NCI-H1436 treated with DMSO at 0.1 percent for 48 hours (cell line): ENCODE measurements at places on chromosomes 2 and 18.

DNA sequence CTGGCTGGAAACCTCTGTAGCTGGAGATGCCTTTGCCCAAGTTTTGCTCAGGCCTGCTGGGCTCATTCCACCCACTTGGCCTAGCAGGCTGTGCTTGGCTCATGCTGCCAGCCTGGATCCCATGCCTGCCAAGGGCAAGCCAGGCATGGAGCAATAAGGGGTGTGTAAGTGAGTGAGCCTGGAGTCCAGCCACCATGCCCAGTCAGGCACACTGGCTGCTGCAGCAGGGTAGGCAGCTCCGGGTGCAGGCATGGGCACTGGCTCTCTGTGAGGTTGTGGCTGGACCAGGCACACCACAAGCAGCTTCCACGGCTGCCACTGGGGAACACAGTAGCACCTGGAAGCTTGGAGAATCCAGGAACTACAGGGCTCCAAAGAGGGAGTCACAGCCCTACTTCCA lies 147.7 kb upstream of the HS6ST1 start:
- no peak for DNase-seq

DNA sequence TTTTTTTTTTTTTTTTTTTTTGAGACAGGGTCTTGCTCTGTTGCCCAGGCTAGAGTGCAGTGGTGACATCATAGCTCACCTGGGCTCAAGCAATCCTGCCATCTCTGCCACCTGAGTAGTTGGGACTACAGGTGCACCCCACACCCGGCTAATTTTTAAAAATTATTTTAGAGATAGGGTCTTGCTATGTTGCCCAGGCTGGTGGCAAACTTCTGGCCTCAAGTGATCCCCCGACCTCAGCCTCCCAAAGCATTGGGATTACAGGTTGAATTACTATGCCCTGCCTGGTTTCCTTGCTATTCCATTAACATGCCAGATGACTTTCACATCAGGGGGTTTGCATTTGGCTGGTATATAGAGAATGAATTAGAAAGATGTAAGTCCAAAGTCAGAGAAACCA lies 253.2 kb downstream of the CAMKMT start:
- no peak for DNase-seq

DNA sequence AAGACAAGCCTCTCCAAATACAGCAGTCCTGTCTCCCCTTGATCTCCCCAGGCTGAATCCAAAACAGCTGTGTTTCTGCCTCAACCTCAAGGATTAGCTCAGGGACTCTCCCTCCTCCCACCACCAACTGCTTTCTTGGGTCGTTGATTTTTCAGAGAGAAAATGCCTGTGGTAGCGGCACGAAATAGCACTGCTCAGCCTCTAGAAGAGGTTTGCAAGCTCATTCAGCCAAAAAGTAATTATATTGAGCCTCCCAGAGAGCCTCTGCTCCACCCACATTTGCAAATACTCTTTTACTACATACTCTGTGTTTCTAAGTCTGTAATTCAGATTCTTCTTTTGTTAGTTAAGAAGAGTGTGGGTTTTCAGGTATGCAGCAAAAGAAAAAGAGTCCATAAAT lies 396.4 kb upstream of the TNP1 start:
- no peak for DNase-seq

GRCh38 chr2:202945-203344 lies 60.9 kb downstream of the SH3YL1 start:
- no peak for DNase-seq

DNA sequence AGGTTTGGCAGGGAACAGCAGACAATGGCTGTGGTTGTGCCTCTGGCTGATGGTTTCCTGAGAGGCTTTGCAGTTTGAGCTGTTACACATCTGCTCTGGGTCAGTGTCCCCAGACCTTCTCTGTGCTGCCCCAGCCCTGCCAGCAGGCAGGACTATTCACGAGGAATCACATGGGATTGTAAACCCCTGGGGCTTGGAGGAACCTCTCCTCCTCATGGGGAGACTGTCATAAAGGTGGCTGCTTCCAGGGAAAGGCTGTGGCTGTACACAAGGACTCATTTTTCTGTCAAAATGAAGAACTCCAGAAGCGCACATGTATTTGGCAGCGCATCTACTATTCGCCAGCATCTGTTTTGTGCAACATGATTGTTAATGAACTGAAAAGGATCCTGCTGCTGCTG lies 142.6 kb upstream of the CYP1B1 start:
- no peak for DNase-seq

DNA sequence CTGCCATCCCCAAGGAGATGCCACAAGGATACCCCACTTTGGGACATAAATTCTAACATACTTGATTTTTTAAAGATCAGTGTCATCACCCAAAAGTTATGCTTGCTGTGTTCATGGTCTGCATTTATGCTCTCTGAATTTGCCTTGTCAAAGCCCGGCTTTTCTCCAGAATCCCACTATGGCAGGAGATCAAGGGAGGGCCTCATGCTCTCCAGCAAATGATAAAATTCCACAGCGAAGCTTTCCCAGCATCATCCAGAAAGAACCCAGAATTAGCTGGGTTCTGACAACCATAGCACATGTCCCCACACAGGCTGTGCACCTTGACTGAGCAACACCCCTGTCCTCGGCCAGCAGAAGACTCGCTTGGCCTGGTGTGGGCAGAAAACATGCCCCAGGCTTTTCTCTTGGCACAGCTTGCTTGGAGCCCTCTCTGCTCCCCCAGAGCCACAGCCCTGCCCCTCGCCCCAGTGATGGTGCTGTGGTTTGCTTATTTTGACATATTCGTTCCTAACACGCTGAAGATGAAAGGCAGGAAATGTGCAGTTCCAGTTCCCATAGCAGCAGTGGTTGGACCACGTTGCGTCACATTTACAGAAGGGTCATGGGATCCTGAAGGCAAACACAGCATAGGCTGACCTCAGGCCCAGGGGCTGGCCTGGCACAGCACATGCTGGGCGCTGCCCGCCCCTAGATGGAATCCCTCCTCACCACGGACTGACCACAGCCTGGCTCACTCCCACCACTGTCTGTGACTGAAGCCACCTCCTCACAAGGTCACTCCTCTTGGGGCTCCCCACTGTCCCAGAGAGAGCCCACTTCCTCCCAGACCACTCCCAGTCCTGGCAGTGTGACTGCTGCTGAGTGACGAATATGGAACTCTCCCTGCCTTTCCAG lies 14.1 kb upstream of the CHRNA1 start:
- no peak for DNase-seq

DNA sequence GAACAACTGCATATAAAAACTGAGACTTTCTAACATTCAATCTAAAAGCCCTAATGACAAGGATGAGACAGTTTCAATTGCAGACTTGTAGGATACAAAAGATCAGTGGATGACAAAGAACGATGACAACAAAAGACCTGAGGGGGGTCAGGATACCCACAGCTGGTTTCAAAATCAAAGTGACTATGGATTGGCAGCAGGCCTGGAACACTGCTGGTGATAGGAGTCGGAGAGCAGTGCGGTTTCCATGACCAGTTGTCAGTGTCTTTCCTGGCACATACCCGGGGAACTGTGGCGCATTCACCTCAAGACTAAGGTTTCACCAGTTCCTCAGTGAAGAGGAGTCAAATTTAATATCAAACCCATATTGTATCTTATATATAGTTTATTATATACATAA lies 42.0 kb downstream of the EHD3 start:
- no peak for DNase-seq

- no peak for DNase-seq
Measured at GRCh38 chr2:17813742-17814473, 2.4 kb upstream of the MSGN1 start.

DNA sequence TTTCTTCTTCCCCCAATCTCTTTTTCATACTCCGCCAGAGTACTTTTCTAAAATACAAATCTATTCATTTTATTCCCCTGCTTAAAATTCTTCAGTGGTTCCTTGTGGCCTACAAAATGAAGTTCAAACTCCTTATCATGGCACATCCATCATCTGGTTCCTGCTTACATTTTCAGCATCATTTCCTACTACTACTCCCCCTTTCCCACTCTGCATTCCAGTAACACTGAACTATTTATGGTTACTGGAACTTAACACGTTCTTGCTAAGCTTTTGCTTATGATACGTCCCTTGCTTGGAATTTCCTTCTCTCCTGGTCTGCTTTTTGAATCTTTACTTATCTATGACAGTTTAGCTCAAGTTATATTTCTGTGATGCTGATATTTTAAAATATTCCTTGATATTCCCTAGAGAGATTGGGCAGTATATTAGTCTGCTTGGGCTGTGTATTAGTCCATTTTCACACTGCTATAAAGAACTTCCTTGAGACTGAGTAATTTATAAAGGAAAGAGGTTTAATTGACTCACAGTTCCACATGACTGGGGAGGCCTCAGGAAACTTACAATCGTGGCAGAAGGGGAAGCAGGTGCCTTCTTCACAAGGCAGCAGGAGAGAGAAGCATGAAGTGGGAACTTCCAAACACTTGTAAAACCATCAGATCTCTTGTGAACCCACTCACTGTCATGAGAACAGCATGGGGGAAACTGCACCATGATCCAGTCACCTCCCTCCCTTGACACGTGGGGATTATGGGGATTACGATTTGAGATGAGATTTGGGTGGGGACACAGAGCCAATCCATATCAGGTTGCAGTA lies 53.2 kb downstream of the BMPR2 start:
- DNase-seq: no peak

GRCh38 chr18:47471784-47472183 lies 220.3 kb upstream of the SKOR2 start:
- no peak for DNase-seq

DNA sequence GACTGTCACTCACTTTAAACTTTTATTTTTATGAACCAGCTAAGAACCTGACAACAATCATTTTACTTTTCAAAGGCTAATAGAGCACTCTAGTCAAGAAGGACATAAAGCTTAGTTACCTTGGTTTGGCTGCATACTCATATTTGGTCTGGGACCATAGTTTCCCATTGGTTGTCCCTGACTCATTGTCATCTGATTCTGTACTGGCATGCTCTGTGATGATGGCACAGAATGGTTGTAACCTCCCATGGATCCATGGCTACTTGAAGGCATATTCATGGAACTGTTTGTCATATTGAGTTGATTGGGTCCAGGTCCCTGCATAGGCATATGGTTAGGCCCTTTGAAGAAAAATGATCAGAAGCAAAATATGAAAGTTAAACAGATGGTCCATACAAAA lies 37.9 kb downstream of the SS18 start:
- no peak for DNase-seq

DNA sequence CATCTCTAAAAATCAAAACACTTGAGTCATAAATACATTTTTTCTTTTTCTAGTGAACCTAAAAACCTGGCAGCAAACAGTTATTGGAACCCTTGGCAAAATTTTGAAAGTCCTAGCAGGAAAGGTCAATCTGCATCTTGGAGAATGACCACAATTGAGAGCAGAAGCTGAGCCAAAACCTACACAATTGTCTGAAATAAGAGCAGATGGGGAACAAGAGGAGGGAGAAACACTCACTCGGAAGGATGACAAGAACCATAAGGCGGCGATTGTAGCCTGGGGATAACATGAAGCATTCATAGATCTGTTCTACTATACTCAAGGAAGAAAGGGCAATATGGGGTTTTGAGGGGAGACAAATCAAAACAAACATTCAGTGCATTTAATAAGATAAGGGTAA lies 117.0 kb downstream of the CHN1 start:
- no peak for DNase-seq

- no peak for DNase-seq
Measured at GRCh38 chr2:101204400-101205115, 48.1 kb upstream of the CNOT11 start.

GRCh38 chr2:183093857-183094657 lies 15.5 kb downstream of the DUSP19 start:
- no peak for DNase-seq

GRCh38 chr2:222899413-222900181 lies 38.8 kb downstream of the ACSL3 start:
- DNase-seq: no peak

DNA sequence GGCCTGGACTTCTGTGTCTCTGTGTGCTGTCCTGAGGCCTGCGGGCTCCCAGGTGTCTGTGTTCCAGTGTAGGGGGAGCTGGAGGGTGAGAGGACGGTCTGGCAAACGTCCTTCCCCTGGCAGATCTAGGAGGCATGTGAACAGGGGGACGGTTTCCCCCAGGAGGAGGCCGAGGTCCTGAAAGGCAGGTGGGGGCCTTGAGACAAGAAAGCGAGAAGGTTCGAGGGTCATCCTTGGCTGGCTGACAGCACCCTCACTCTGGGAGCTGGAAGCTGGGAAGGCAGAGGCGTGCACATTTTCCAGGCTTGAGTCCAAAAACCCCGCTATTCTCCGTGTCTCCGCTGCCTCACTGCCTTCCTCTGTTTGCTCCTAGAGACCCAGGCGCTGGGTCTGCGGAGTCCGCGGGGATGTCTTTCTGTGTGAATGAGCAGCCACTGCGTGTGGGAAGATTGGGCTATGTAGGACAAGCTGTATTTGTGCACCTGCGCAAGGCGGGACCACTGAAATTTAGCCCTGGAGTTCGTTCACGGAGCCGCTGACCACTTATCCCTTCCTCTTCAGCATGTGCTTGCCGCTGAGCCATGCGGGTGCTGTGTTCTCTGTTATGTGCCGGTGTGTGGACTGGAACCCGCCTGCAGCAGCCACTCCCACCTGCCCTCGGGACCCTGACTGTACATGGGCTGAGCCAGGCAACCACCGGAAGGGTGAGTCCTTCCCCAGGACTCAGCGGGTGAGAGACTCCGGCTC lies 43.7 kb downstream of the TWIST2 start:
- DNase-seq: no peak

DNA sequence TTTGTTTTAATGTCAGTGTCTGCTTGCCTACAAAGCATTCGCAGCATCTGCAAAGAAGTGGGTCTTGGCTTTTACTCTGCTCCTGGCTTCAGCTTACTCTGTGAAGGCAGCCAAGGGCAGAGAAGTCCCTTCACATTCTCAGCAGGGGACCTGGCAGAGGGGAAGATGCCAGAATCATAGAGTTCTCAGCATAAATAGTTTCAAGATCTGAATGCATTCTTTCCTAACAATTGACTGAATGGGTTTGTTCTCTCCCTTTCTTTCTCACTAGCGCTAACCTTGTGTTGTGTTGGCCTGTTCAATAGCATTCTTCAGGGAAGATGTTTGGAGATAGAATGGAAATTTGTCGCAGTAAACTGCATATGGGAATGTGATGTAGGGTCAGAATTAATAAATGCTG lies 106.9 kb downstream of the FARSB start:
- DNase-seq: no peak

GRCh38 chr2:100744589-100744988 lies 75.3 kb upstream of the NPAS2 start:
- DNase-seq: no peak

DNA sequence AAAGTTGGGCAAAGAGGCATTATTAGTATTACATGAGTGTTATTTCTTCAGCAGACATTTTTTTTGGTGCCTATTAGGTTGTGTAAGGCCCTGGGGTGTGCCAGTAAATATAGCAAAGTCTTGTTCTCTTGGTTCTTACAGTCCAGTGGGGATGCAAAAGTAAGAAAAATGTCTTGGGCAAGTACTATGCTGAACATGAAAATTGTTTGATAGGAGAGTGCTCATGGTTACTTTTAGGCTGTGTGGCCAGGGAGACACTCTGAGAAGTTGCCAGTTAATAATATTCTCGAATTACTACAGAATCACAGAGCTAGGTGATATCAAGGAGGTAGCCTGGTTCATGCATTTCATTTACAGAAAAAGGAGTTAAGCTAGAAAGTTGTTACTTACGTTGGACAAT lies 1.9 kb downstream of the AGFG1 start:
- no peak for DNase-seq

GRCh38 chr2:133654949-133655348 lies 86.7 kb upstream of the NCKAP5 start:
- DNase-seq: no peak
